ENCODE measurements at places on chromosomes 7 and 10.

- no peak for DNase-seq
Observed at GRCh38 chr10:7260912-7261311, 149.9 kb downstream of the SFMBT2 start.

DNA sequence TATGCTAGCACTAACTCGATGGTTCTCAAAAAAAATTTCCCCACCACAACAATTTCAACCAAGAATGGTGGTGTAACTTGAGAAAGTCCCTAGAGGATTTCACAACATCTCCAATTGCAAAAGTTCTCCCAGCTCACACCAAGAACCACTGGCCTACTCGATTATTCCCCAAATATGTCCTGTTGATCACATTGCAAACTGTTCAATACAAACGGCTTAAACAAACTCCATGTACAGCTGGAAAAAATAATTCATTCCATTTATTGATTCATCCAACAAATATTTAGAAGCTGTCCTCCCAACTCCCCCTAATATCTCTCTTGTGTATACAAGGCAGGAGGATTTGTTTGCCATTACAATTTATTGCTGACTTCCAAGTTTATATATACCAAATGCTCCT is 19.1 kb downstream of the TMEM176B start:
- DNase-seq = no peak

DNA sequence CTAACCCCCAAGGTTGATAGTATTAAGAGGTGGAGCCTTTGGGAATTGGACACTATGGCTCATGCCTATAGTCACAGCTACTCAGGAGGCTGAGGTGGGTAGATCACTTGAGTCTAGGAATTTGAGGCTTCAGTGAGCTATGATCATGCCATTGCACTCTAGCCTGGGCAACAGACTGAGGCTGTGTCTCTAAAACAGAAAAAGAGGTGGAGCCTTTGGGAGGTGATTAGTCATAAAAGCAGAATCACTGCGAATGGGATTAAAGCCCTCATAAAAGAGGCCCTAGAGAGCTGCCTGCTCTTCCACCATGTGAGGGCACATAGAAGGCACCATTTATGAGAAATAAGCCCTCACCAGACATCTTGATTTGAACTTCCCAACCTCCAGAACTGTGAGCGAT is 81.9 kb downstream of the SKAP2 start:
- DNase-seq = no peak

GRCh38 chr7:26393818-26394217 is 102.2 kb downstream of the SNX10 start:
- DNase-seq = no peak

DNA sequence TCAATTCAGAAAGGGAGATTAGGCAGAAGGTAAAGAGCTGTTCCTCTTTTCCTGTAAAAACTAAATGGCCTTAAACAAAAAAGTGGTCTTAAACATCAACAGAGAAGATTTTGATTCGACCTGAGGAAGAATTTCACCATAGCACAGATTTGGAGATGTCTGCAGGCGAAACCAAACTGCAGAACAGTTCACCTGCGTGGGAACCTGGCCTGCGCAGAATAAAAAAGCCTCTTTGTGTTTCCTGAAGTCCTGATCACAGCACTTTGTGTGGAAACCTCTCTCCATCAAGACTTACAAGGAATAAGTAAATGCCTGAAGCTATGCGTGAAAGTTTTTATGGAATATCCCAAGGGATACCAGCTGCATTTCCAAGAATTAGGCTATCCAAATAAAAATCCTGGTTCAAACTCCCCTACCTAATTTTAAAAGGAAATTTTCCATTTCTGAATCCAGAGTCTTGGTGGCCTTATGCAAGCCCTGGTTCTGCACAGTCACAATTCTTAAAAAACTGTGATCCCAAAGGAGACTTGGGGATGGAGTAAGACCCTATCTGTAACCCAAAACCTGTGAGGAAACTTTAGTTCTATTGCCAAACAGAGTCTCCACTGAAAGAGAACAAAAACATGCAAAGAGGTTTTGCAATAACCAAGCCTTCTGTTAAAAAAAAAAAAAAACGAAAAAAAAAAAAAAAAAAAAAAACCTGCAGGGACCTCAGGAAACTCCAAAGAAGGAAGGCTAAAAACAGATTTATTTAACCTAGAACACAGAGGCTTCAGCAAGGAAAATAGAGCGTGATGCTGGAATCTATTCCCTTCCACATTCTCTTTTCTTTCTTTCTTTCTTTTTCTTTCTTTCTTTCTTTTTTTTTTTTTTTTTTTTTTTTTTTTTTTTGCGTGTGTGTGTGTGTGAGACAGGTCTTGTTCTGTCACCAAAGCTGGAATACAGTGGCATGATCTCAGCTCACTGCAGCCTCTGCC is 10.4 kb downstream of the CALML3 start:
- DNase-seq = no peak

DNA sequence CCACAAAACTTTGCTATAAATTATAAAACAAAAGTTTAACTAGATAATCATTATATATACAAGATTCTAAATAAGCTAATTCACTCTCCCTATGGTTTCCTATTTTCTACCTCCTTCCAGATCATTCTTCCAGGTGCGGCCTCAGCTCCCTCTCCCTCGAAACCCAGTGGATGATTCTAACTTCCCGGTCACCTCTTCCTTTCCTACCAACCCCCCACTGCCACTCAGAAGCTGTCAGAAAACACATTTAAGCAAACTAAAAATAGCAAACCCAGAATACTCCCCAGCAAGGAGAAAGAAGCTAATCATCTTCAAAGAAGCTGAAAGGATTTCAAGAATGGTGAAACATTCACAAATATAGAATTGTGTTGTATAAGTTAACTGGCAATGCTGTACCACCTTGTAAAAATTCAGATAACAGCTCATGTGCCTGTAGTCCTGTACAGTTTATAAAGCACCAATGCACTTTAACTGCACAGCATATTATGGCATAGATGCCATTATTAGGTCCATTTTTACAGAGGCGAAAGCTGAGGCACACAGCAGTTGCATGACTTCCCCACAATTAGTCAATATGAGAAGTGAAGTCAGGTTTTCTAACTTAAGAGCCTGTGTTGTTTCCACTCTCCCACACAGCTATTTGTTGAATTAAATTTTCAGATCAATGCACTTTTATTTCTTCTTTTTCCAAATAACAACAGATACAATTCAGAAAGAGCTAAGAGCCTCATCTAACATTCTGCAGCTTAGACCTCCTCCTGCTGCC is 13.7 kb upstream of the DNTT start:
- no peak for DNase-seq

DNA sequence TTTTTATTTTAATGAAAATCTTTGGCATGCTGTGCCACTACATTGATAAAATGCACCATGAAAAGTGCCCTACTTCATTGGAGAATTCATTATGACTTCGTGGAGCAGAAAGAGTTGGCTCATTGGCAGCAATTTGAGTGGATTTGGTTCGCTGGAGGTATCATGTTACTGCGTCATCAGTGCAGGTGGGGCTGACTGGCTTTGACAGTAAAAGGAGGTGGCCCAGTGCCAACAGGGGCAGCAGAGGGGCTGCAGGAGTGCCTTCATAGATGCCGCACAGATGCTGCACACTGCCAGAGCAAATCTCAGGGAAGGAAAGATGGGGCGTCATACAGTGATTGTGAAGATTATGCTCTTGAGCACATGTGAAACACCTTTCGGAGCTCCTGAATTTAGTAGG is 22.2 kb downstream of the FZD1 start:
- DNase-seq = no peak

GRCh38 chr10:98265403-98266378 is 2.3 kb downstream of the LOXL4 start:
- DNase-seq = no peak

DNA sequence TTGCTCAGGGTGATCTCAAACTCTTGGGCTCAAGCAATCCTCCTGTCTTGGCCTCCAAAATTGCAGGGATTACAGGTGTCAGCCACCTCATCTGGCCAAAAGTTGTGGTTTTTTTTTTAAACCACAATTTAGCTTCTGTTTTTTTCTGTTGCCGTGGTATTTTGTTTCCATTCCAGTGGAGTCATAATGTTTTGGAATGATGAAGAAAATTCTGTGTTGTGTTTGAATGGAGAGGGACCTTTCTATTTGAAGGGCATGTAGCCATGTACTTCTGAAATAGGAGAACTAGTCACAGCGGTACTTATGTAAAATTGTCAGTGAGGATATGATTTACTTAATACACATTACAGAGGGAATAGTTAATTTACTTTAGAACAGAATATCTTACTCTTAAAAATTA is 201.3 kb downstream of the ARL4A start:
- DNase-seq = no peak

DNA sequence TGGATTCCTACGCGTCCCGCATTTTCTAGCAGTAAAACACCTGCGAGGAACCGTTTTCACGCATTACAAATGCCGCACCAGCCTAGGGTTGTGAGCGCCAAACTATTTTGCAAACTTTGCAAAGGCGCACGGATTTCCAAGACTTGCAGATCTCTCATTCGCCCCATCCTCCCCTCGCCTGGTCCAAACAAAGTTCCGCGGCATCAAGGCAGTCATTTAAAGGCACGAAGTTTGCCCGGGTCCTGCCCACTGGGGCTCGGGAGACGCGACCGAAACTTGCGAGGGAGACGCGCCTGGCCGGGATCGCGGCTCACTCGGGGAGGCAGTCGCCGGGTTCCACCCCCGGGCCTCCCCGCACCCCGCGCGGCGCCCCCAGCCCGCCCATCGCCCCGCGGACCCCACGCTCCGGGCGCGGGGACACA is 613 bp downstream of the USP6NL start:
- no peak for DNase-seq

DNA sequence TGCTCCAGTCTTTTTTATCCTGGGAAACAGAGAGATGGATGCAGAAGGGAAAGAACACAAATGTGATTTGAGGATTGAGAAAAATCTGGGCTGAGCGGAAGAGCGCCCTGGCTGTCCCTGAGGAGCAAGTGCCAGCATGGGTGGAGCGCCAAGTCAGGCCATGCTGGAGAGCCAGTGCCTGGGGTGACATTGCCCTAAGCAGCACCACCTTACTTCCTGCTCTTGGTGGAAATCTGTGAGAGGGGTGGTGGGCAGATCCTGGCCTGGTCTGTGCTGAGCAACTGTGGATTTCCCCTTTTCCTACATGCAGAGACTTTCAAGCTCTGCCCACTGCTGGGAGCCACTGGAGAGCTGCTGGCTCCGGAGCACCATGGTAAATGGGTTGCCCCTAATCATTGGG is 36.9 kb downstream of the DDIT4 start:
- DNase-seq = no peak

DNA sequence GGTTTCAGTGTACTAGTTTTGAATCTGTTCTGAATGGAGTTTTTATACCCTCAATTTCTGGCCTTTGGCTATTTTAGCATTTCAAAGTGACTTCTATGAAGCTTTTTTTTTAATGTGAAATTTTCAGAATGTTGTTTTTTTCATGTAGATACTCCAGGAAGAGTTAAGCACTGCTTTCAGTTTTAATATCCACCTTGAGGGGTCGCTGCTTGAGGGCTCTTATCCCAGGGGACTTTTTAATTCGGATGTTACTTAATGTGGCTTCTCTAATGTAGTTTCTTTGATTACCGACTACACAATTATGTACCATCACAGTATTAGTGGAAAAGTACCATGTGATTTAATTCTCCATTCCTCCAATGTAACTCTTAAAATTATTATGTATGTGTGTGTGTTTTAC is 5.2 kb downstream of the IFIT5 start:
- DNase-seq = no peak

DNA sequence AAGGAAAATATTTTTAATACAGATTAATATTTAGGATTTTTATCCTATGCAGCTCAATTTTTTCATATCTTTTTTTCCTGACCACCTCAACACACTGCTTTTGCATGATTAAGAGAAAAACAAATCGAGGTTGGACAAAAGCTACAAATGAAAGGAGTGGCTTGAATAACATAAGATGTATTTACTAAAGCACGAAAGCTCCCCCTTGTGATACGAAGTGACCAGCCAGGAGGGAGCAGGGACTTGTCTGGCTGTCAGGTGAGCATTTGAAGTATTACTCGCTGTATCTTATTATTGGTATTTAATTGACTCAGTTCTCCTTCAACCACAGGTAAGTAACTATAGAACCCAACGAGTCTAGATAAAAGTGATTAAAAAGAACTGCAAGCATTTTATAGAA is 265.2 kb upstream of the PHF14 start:
- DNase-seq = no peak

DNA sequence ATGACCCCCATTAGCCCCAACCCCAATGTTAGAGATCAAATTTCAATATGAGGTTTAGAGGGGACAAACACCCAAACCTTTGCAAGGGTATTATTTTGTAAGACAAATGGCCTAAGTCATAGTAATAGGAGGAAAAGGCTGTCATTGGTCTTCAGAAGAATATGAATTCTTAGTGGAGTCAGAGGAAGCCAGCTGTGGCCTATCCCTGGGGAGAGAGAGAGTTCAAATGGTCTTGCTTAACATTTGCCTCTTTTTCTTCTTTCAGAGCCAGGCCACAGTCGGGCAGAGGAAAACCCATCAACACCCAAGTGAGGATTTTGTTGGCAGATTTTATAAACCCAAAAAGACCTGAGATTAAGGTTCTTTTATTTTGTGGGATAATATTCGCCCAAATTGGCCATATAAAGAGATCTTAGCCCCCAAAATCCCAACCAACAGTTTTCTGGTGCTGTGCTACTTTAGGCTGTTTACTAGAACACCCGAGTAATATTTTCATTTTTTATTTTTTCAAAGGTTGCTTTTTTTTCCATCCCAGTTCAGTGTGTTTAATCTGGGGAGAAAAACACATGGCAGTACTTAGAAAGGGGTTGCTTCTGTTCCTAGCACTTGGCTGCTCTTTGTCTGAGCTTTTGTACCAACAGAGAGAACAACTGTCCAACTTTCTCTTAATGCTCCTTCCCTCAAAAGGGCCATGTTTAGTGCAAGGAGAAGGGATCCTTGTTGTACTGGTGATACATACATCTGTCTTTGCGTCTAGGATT is 26.8 kb upstream of the ARMC3 start:
- no peak for DNase-seq

DNA sequence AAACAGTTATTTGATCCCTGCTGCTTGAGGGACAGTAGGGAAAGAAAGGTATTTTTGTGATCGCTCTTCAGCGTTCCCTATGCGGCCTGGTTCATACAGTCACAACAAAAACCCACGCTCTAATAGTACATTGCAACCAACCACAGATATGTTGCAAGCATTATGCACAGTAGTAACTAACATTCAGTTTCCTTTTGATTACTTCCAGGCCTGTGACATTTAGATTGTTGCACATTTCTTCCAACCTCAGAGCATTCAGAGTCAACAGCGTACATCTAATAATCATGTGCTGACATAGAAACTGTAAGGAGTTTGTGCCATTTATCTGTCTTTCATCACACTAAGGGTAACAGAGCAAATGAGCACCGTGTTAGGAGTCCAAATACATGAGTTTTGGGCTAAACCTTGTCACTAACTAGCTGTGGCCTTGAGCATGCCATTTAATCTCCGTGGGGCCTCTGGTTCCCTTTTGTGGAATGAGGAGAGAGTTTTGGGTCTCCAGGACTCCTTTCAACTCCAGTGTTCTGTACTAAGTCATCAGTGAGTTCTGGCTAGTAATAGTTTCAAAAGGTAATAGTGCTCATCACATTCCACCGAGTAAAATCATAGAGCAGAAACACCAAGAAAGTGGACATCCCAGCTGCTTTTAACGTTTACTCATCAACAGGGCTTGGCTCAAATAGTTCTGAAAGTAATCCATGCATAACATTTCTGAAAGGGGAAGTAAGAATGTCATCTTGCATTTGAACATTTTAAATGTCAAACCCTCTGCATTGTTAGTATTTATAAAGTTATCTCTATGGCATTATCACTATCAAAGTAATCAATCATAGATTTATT is 99.0 kb upstream of the FZD1 start:
- DNase-seq = no peak

GRCh38 chr10:27660711-27661110 is 84.9 kb downstream of the MKX start:
- no peak for DNase-seq

- no peak for DNase-seq
Observed at GRCh38 chr7:142500366-142500765, 242.5 kb upstream of the PRSS58 start.

- DNase-seq = no peak
Observed at GRCh38 chr10:131019696-131020095, 291.8 kb downstream of the TCERG1L start.

Data from stimulated activated CD4-positive, alpha-beta T cell treated with anti-CD3 and anti-CD28 coated beads, TNF-alpha, amount 100 ng/mL, for 1 hour (primary cell).